ENCODE measurements at places on chromosomes 1 and 21. TPM values are rescaled to one million over a fixed set of nuclear protein-coding genes. Genes with fewer than 3 reads are reported as not detected.

Gene LYPD8
- not detected for total RNA-seq

Gene KCNA3
- 0.37 TPM for total RNA-seq

DNA sequence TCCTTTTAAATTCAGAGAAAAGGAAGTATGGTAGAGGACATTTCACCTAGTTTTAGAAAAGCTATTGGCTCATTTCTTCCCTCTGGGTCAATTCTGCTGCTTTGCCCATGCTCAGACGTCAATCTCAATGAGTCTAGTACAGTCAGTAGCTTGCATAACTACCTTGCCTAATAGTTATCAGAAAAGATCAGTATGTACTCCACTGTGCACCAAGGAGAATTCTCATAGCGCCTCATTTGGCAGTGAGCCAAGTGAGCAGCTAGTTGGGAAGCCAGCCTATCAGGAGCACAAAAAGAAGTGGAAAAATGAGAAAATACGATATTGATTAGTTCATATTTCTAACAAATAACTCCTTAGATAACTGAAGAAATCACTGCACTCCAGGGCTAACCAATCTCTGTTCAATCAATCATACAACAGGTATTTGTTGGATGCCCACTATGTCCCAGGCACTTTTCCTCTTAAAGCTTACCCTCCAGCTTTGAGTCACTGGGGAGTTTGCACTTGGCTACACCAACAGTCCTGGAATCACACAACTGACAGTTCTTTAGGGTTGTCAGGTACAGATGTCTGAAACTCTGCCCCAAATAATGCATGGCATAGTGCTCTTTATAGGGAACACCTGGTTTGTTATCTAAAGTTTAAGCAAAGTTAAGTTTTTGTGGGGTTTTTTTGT, 50.2 kb downstream of the PRDX6 start:
- DNase-seq = no peak

DNA sequence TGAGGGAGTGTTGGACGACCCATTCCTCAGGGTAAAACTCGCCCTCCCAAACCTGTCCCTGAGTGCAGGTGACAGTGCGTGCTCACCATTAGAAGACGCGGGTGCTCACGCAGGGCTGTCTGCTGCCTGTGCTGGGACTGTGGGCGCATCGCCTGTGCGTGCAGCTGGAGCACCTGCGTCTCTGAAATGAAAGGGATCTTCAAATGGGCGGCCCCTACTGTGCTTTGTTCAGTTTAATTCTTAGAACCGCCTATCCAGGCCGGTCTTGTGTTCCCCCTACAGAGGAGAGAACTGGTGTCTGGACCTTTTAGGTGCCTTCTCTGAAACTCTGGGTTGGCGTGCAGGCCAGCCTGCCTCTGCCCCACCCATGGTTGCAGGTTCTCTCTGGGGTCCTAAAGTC, 125.8 kb downstream of the PCBP3 start:
- DNase-seq = no peak

DNA sequence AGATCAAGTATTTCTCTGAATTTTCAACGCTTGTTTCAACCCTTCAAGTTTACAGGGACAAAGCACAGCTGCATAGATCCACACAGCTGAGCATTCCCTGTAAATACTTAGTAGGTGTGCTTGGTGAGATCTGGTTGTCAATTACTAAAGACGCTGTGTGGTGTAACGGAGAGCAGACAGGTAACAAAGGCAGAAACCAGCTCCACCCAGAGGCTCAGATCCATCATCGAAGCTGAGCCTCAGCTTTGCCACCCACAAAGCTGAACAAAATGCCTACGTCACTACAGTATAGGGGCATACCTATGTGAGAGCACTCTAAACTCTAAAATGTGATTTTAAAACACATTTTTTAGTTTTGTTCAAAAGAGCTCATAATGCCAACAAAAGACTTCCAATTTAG, 38.7 kb downstream of the PACC1 start:
- no peak for DNase-seq
